Anterior cingulate cortex (tissue), 58 donors: ENCODE measurements at places on chromosomes 3 and 15.

DNA sequence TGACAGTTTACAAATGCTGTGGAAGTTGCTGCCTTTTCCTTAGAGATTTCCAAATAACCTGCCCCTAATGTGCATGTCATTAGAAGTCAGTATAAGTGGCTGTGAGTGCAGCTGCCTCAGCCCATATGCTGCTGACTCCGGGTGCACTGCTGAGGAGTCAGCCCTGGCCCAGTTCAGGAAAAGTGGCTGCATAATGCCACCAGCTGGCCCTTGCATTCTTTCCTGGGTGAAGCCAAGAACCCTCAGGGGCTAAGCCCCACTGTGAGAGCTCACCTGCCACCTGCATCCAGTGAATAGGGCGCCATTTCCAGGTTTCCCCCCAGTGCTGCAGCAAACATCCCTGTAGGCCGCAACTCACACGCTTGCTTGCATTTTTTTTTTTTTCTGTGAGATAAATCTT lies 139.9 kb downstream of the TJP1 start:
- DNase-seq, result no peak

DNA sequence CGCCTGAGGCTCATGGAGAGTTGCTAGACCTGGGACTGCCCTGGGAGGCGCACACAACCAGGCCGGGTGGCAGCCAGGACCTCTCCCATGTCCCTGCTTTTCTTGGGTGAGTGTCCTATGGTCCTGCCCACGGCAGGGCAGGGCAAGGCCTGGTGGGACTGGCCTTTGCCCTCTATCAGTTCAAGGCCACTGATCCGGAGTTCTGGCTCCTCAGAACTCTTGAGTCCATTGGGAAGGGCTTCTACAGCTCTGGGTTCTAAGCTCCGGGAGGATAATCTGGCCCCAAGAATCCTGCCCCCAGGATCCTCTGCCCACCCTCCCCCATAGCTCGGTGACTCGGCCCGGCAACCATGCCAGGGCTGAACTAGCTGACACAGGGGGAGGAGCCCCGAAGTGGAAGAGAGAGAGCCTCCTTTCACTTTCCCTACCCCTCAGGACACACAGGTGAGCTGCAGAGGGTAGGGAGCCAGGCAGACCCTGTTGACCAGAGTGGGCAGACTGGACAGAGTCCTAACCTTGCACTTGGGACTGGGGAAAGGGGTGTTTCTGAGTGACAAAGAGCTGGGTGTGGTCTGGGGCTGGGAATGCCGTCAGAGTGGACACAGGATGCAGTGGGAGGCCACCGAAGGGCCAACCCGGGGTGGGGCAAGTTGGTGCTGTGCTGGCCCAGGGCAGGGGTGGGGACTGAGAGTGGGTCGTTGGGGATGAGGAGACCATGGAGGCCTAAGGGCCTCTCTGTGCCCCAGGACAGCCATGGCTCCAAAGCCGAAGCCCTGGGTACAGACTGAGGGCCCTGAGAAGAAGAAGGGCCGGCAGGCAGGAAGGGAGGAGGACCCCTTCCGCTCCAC lies 664 bp downstream of the PARP3 start:
- DNase-seq, result no peak

DNA sequence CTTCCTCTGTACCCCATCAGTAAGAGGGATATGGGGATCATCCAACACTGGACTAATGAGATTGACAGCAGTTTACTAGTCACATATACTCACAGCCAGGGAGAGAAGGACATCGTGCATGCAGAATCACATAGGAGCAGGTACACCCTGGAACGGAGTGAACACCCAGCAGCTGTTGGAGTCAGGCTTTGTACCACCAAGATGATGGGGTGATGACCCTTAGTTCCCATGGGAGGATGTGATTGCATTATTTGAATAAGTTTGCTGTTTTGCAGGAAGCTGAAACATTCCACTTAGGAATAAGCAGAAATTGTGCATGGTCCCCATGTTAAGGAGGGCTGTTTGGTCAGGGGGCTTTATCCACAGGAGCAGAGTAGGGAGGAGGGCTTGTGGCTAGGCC lies 482.7 kb upstream of the PDZRN3 start:
- no peak for DNase-seq

DNA sequence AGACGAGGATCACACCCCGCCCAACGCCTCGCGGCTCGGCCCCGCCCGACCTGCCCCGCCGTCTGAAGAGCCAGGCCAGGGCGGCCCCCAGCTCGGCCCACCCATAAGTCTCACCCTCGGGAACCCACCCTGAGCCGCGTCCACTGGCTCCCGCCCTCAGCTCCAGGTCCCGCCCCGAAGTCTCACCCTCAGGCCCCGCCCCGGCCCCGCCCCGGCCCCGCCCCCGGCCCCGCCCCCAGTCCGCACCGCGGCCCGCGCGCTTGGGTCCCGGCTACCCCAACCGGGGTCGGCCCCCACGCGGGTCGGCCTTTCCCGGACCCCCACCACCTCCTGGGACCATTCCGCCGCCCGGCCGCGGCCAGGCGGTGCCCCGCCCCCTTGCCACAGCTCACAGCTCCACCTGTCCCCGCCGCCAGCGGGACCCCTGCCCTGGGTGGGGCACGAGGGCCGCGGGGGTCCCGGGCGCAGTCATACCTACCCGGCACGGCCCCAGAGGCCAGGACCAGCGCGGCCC lies 489 bp downstream of the CSPG5 start:
- peak; percentile 54 for DNase-seq

DNA sequence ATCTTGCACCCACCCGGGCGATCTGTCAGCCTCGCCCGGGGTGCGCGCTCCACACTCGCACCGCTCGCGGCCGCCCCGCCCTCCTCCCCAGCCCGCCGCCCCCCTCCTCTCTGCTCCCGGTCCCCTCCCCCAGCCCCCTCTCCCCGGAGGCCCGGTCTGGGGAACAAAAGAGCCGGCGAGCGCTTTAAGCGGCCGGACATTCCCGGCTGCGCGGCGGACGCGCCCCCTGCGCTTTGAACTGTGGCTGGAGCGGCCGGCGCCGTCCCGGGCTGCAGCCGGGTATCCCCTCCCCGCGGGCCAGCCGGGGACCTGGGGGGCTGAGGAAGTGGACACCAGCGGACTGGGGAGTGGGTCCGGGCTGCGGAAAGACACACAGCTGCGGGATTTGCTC lies at the start of gene IGDCC3:
TSS of gene IGDCC3 (minus strand) at position 27 of the 391 bp plus-strand sequence. CDS start 214 bp downstream, outside the sequence.
- no peak for DNase-seq

- DNase-seq, result no peak
Measured at GRCh38 chr3:59866076-59866475, 816.3 kb upstream of the CFAP20DC start.

- DNase-seq, result no peak
Measured at GRCh38 chr3:147462856-147463255, 53.7 kb downstream of the ZIC1 start.

GRCh38 chr3:58161435-58162398 lies 49.1 kb downstream of the DNASE1L3 start:
- no peak for DNase-seq

DNA sequence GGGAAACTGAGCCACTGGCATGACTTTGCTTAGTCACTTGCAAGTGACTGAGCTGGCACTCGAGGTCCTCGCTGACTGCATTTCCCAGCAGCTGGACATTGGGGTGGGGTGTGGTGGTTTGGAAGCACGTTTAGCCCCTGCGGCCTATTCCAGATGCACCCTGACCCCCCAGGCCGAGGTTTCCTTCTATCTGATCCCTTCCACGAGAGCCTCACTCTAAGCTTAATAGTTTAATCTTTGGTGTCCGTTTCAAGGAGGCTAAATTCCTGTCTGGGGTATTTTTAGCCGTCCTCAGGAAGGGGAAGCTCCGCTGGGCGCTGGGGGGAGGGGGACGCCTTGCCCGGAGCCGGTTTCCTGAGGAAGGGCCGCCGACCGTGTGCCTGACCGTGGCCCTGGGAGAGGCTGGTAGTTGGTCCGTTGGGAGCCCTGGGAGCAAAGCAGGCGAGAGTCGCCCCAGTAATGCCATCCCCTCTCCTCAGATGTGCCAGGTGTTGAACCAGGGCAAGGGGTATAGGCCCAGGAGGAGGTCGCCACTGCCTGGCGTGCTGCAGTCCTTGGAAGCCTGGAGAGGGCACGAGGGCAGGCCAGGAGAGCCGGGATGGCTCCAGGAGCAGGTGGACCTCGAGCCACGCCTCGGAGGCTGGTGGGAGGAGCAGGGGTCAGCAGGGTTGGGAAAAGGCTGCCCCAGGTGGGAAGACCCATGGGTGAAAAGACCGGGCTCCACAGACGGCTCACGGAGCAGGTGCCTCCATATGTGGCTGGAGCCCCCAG lies 37.2 kb downstream of the IDH2 start:
- peak; percentile 15 for DNase-seq

- no peak for DNase-seq
Measured at GRCh38 chr3:44289882-44290462, 48.3 kb downstream of the TOPAZ1 start.

DNA sequence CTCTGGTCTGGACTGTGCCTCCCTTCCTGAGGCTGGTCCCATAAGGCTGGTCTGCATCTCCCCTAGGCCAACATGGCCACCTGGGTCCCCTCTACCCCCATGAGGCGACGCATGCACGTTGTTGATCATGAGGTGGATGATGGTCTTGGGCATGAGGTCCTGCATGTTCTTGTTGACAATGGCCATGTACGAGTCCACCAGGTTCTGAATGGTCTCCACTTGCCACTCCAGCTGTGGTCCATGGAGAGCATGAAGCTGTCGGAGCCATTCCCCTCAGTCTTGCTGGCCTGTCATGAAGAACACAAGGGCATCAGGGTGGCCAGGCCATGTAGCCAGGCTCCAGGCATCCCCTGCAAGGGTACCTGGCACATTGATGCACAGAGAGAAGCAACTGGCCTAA lies 27.1 kb upstream of the CSPG4 start:
- DNase-seq, result no peak

GRCh38 chr3:140469491-140469890 lies 208.4 kb upstream of the TRIM42 start:
- no peak for DNase-seq
